ENCODE measurements at places on chromosomes 4 and X.

DNA sequence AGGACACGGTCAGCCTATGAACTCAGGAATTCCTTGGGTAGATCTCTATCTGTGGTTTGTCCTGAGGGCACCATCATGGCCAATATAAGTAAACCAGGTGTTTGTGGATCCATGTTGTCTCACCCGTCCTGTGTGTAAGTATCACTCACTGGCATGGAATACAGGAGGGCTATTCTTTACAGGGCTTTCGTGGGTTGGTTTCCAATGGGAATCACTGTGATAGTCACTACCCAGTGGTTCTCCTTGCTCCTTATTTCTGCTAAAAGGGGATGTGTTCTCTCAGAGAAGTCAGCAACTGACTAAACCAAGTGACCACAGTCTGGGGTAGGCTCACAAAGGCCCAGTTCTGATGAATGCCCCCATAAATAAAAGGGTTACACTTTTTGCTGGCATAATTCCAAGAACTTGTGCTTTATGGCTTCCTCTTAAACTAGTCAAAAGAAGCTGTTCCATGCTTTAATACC lies 236.7 kb upstream of the JADE1 start:
- DNase-seq = no peak

- no peak for DNase-seq
Observed at GRCh38 chrX:103823591-103823990, 8.5 kb downstream of the RAB9B start.

DNA sequence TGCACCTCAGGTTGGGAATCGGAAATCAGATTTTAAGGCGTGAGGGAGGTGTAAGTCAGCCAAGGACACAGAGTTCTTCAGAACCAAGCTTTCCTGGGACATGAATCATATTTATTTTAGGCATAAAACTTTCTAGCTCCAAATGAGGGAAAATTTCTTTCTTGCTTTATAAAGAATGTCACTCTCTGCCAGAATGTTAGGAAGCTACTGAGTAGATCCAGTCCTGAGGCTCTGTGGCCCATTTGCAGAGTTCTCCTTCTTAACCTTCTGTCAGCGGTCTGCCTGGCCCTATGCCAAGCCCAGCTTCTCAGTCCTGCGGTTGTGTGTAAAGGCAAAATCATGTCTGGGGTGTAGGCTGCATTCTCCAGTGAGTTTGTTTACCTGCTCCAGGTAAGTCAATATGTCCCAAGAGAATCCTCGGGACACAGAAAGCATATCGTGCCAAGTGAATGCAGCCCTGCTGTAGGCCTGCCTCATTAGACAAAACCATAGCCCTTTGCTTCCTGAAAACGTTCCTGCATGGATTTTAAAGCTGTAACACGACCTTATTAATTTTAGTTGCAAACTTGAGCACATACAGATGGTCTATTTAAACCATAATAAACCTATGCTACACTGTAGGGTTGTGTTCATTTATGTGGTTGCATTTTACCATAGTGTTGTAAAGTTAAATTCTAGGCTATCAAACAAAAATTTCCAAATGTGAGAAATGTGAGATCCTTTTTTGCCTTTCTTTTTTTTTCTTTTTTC lies 29.2 kb upstream of the CCNI start:
- peak; percentile 6 for DNase-seq

- no peak for DNase-seq
Observed at GRCh38 chrX:344371-344901, 25.8 kb upstream of the GTPBP6 start.

DNA sequence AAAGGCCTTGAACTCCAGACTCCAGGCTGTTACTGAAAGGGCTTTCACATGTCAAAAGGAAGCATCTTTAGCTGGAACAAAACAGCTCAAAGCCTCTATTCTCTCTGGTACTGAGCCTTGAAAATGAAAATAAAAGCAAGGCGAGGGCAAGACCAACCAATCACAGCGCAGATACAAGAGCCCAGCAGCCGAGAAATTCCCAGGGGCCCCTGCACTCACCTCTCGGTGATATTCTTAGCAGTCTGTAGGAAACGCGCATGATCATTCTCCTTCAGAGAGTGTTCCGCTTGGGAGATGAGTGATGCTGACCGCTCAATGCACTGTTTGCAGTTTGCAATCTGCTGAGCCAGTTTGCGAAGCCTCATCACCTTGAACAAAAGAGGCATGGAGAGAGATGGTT lies 138.1 kb downstream of the MID1 start:
- no peak for DNase-seq

DNA sequence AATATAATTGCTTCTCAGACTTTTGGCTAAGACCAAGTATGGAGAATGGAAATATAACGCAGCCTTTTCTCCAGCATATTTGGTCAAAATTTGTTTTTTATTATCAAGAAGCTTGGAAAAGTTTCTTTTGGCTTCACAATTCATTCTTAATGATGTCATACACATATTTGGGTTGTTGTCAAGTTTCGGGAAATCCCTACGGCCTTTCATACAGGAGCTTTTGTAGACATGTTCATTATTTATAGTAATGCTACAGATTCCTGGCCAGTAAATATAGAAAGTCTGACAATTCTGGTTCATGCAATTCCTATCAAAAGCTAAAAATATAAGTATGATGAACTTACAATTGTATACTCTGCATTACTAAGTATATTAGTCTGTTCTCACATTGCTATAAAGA lies 112.9 kb downstream of the IRF2 start:
- no peak for DNase-seq

DNA sequence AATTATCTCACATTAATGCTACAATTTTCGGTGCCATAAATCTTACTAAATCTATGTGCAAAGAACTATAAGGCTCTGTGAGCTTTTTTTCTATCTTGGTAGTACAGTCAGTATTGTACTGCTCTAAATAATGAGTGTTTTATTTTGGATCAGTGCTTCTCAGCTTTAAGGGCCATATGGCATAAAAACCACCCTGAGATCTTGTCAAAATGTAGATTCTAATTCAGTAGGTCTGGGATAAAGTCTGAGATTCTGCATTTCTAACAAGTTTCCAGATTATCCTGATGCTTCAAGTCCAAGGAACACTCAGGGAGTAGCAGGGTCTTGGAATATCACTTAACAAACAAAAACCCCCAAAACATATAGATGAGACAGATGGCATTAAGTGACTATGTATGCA lies 486.5 kb downstream of the GRXCR1 start:
- DNase-seq = no peak

DNA sequence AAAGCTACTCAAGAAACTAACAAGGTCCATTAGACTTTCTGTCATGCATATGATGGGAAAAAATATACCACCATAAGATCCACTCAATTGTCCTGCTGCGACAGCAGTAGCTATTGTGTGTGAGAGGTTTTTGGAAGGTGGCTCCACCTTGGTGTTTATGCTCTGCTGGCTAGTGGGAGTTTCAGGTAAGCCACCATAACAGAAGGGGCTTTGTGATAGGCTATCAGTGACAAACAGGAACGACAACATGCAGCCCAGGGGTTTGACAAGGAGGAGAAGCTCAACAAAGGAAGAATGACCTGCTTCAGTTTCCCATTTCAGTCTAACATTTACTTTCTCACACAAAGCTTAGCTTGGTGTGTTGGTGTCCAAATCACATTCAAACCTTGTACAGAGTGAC lies 182.6 kb downstream of the ATOH1 start:
- no peak for DNase-seq

DNA sequence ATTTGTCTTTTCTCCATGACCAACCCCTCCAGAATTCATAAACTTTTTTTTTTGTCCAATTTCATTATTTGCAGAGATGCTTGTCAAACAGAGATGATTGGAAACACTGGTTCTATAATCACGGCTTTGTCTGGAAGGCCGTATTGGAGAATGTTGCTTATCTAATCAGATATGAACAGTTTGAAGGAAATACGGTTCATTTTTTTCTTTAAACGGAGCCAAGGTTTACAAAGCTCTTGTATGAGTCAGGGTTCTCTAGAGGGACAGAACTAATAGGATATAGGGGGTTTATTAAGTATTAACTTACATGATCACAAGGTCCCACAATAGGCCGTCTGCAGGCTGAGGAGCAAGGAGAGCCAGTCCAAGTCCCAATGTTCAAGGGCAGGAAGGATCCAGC lies 1415.8 kb downstream of the C4orf33 start:
- DNase-seq = no peak

GRCh38 chr4:148376151-148376550 lies 66.1 kb downstream of the NR3C2 start:
- DNase-seq = peak; percentile 35

DNA sequence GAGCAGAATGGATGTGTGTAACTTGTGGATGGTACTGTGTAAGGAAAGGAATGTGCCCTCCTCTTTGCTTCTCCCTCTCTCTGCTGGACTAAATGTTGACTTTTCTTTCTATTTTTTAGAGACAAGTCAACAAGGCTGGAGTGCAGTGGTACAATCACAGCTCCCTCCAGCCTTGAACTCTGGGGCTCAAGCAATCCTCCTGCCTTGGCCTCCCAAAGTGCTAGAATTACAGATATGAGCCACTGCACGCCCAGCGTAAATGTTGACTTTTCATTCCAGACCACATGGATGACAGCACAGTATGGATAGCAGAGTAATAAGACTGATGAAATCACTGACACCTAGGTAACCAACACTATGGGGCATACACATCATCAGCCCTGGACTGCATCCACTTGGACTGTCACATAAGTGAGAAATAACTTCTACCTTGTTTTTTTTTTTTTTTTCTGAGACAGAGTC lies 5.1 kb upstream of the RPS3A start:
- no peak for DNase-seq

DNA sequence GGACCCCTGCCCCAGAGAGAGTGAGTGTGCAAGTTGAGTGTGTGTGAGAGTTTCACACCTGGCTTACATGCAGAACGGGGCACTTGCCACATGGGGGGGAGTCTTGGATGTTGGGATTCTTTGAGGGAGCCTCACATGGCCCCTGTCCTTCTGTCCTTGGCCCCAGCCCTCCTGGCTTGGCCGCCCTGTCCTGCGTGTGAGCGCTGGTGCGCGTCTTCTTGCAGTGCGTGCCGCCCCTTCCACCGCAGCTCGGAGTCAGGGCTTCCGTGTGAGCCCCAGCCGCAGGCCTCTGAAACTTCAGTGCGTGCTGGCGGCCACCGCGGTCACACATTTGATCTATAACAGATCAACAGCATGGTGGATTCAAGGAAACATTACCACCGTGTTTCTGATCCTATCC lies 30.1 kb upstream of the HGFAC start:
- no peak for DNase-seq

- DNase-seq = no peak
Observed at GRCh38 chr4:122705009-122705408, 27.5 kb upstream of the BBS12 start.

- DNase-seq = no peak
Observed at GRCh38 chrX:2664502-2664901, 26.6 kb upstream of the CD99 start.

DNA sequence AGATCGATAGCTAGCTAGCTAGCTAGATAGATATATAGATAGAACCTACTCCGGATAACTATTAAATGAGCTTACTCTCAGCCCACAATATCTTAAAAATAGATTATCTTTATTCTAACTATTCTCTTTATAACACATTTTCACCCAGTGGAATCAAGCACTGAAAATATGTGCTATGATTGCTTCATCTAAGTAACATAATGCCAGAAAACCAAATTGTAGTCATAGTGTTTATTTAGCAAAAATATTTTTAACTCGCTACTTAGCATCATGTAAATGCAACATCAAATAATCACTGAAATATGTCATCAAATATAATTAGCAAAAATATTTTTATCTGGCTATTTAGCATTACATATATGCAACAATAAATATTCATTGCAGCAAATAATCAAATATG lies 1.5 kb downstream of the TMEM156 start:
- no peak for DNase-seq

DNA sequence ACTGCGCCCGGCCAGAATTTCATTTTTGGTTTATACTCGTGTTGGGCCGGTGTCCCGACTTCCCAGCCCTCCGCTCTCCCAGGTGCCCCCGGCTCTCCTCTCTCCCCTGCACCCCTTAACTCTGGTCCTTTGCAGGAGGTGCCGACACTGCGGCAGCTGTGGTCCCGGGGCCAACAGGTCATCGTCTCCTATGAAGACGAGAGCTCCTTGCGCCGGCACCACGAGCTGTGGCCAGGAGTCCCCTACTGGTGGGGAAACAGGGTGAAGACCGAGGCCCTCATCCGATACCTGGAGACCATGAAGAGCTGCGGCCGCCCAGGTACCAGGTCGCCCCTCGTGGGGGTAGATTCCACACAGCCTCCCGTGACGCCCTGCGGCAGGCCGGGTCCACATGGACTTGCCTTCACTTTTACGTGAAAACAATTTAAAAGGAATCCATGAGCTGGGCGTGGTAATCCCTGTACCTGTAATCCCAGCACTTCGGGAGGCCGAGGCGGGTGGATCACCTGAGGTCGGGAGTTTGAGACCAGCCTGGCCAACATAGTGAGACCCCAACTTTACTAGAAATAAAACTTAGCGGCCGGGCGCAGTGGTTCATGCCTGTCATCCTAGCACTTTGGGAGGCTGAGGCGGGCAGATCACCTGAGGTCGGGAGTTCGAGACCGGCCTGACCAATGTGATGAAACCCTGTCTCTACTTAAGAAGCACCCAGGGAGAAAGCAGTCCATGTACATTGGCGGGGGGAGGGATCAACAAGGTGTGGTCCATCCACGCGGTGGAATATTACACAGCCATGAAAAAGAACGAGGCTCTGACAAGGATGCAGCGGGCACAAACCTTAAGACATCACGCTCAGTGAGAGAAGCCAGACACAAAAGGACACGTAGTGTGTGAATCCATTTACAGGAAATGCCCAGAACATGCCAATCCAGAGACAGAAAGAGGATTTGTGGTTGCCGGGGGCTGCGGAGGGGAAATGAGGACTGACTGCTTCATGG lies 12.0 kb downstream of the PLCXD1 start:
- DNase-seq = no peak

DNA sequence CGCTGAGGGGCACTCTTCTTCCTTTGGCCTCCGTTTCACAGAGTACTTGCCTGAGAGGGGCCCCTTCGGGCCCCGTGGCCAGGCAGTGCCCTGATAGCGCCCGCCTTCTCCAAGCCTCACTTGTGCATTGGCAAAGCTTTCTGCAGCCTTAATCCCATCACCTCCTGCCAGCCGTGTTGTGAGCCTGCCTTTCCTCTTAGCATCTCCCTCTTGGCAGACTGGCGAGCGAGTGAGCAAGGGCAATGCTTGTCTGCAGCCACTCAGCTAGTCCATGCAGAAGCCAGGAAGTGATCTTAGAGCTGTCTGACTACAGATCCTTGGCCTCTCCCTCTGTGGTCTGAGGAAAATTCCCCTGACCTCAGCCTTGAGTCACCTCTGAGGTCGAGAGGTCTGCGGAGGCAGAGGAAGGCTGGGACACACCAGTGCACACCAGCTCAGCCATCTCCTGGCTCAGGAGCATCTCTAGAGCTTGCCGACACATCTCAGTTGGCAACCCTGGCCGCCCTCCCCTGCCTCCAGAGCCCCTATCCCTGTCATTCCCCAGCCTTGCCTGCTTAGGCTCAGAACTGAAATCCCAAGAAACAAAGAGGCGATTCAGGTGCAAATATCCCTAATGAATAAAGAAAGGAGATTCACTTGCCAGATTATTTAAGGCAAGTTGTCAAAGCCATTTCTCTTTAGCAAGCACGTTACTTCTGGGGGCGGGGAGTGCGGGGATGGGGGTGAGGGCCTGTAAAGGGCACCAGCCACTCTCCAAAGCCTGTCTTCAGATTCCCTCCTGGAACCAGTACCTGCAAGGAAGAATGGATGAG lies 143.5 kb upstream of the MAMLD1 start:
- DNase-seq = no peak

Data from SHP77 (cell line).